ENCODE measurements at places on chromosomes 6 and 20.
A peak's percentile ranks its signal among the peaks of the same experiment; 100 is the strongest.

DNA sequence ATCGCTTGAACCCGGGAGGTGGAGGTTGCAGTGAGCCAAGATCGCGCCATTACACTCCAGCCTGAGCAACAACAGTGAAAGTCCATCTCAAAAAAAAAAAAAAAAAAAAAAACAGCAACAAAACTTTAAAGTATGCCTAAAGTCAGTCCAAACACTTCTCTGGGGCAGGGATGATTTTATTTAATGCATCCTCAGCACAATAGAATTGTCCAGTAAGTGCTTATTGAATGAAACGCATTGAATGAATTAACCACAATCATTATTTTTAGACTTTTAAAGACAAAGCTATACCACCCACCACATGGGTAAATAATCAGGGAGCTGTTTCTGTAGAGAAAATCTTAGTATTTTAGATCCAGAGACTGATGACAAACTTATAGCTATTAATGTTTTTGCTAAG, 16.6 kb upstream of the CTAGE9 start:
- no peak for DNase-seq

GRCh38 chr6:71229477-71229876, 59.1 kb upstream of the OGFRL1 start:
- DNase-seq, result no peak

DNA sequence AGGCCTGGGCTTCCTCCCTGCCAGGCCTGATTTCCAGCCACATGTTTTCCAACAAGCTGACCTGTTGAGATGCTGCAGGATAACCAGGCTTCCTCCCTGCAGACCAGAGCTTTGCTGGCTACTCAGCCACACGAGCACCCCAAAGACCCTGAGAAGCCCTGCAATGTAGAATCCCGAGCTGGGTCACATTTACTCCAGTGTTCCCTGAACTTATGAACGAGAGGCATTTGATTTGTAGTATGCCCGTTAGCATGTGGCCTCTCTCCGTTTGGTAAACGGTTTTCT, 4.0 kb downstream of the SIRPA start:
- DNase-seq, result no peak

DNA sequence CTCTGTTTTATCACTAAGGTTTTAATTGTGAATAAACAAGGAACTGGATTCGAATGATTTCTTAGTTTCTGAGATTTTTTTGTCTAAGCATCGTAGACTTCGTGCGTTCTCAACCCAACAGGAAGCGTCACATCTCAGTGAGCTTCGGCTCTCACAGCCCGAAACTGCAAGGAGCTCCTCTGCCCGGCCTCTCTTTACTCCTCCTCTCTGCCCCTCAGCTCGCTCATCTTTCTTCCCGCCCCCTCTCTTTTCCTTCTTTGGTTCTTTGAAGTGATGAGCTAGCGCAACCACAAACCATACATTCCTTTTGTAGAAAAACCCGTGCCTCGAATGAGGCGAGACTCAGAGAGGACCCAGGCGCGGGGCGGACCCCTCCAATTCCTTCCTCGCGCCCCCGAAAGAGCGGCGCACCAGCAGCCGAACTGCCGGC, 480 bp upstream of the NT5E start:
- peak; percentile 35 for DNase-seq

GRCh38 chr6:40634429-40634828, 47.3 kb upstream of the LRFN2 start:
- DNase-seq, result no peak

- DNase-seq, result no peak
These were observed 693 bp downstream of the GTF2H4 start for GRCh38 chr6:30908700-30909099.

GRCh38 chr20:8335495-8336195, 203.6 kb downstream of the PLCB1 start:
- no peak for DNase-seq

DNA sequence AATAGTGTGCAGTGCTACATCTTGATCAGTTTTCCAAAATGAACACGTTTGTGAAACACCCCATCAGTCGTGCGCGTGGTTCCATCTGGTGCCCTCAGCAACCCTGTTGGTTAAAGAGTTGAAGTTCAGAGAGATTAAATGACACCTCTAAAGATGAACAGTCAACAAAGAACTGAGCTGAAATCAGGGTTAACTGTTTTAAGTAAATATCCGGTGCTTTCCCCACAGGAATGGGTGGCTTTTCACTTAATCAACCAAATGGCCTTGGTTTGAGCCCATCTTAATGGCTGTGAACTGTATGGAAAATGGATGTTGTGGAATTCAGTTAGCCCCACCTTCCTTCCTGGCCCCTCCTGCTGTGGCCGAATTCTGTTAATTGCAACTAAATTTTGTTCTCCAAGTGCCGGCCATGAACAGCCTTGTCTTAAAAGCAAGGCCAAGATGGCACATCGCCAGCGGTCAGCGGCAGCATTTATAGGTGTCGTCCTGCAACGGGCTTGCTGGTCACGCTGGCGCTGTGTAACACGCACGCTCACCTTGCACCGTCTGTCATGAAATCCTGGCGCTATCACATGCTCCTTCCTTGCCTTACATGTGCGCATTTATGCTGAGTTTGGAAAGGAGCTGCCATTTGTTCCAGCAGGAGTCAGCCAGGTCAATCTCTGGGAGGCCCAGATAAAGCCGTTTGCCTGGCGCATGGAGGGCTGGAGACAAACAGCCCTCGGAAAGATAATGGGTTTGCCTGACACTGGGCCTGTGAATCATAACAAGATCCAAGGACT, 164.5 kb downstream of the ERMARD start:
- DNase-seq, result no peak

DNA sequence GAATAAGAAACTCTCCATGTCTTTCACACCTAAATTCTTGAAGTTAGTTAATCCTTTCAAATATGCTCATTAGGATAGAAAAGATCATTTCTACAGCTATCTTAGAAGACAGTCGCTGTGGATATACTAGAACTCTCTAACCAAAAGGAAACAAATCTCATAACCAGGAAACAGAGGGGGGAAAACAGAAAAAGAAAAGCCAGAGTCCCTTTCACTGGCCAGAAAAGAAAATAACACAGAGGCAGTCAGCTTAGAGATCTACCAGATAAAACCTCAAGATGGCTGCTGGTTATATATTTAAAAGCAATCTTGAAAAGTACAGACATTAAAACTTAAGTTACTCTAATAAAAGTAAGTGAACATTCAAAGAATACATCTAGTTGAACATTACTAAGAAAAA, 19.6 kb downstream of the NUP153 start:
- DNase-seq, result no peak

GRCh38 chr6:169101036-169101805, 152.4 kb downstream of the THBS2 start:
- DNase-seq, result no peak

GRCh38 chr6:158703837-158704822, 54.3 kb downstream of the SYTL3 start:
- DNase-seq, result peak; percentile 93

DNA sequence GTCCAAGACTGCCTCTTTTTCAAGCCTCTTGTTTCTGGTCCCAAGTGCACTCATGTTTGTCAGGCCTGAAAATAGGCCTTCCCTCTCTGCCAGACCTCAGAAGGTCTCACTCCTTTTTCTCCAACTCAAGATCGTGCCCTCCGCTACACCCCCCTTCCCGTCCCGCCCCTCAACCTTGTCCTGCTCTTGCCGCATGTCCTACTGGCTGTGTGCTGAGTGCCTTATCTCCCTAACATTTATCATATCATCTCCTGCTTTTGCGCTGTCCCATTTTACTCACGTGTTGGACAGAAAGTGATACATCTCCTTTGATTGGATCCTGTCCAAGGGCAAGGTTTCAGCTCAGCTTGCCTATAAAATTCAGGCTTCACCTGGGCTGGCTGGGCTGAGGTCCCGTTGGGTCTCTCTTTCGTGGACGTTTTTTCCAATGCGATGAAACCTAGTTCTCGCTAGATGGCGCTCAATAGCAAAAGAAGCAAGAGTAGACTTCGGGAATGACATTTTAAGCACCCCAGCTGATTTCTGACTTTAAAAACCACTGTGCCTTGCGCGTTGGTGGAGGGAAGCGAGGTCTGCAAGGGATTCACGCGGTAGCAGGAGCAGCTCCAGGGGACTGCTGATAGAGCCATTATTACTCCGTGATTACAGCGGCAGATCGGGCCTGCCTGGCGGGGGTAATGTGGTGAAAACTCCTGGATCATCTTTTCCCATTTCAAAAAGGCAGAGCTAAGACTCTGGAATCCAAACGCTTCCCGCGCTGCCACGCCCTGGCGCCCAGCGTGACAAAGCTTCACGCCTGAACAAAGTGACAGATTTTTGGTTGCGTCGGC, 137.6 kb downstream of the IMPG1 start:
- peak; percentile 41 for DNase-seq

DNA sequence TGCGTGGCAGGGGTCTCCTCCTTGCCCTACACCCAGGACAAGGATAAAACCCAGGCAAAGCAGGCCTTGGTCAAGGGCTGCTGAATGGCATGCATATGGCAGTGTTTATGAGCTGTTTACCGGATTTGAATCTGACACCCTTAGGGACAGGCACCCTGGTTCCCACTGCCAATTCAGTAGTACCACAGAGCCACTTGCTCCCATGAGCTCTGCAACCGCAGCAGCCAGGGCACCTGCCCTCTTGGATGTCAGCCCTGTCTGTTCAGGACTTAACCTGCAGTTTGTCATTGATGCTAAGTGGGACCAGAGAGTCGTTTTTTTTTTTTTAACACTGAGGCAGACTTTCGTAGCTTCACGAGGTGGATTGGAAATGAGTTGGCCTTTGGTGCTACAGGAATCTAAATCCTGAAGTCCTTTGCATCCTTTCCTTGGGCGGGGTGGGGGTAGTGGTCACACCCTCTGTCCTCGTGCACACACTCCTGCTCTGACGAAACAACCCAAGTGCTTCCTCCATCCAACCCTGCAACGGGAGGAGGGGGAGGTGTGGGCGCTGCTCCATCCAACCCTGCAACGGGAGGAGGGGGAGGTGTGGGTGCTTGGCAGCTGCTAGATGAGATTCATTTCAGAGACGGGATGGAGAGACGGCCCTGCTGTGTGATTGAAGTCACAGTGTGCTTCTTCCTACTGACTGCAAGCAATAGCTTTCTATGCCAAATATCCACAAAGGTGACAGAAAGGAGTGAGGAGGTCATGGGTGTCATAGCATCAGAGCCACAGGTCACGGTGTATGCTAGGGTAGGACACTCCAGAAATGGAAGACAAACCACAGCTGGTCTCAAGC, 166.5 kb downstream of the SMOC2 start:
- no peak for DNase-seq

All from left ventricle myocardium superior (tissue), 1 donor.